Natural killer cell (primary cell): ENCODE measurements at places on chromosomes 4 and X. TPM values are rescaled to one million over a fixed set of nuclear protein-coding genes. Genes with fewer than 3 reads are reported as not detected.

DNA sequence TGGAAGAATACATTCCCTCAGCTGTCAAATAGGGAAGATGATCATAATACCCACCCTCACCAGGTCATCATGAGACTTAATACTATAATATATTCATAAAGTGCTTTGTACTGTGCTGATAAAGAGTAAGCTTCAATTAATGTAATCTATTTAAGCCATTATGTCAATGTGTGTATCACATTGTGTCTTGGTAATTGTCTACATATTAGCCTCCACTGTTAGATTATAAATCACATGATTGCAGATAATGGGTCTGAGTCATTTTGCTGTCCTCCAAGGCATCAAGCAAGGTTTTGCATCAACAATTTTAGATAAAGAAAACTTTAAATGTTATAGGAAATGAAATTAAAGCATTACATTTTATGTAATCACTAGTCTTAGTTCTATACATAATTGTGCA lies 45.2 kb upstream of the CEP135 start:
- H3K27me3 ChIP-seq: no peaks in the 10 kb centered on the region
- DNase-seq: no peak
- no peak overlapping the region for H3K27ac ChIP-seq
- H3K4me3 ChIP-seq: no peak overlapping the region
- no peaks in the 10 kb centered on the region for H3K4me1 ChIP-seq

DNA sequence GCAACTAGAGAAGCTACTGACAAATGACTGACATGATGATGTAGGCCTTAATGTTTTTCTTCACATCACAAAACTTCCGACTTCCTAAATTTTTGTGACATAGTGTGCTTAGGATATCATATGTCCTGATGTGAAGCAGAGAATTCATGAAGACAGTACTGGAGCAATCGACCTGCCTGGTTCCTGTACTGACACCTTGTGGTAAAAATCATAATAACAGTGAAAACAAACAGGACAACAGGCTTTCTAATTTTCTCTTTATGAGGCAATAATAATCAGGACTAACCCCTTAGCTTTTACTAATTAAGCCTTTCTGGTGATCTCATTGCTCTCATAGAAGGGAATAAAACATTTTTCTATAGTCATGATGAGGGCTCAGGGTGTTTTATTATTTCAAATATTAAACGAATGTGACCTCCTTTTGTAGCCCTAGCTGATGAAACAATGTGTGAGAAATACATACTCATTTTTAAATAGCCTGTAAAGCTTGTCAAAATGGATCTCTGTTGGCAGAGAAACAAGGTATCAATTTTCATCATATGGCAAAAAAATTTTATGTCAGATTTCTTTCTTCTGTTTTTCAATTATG lies 158.4 kb downstream of the TENT5D start:
- peak; percentile 17 for DNase-seq
- no peaks in the 10 kb centered on the region for H3K4me1 ChIP-seq
- no peaks in the 10 kb centered on the region for H3K36me3 ChIP-seq

- no peak overlapping the region for H3K4me3 ChIP-seq
- H3K27ac ChIP-seq: peak overlapping the region; percentile 13
- no peaks in the 10 kb centered on the region for H3K27me3 ChIP-seq
- H3K36me3 ChIP-seq: peaks cover 67% of the 10 kb centered on the region
Observed at GRCh38 chr4:13601048-13601447, 26.5 kb downstream of the BOD1L1 start.

- no peak overlapping the region for H3K4me3 ChIP-seq
- no peak overlapping the region for H3K27ac ChIP-seq
- no peaks in the 10 kb centered on the region for H3K27me3 ChIP-seq
- peaks cover 9% of the 10 kb centered on the region for H3K4me1 ChIP-seq
- no peak for DNase-seq
Observed at GRCh38 chr4:173365359-173365996, 5.3 kb upstream of the SAP30 start.

GRCh38 chrX:72029483-72030411 lies 102.0 kb downstream of the RTL5 start:
- no peak overlapping the region for H3K4me3 ChIP-seq
- no peaks in the 10 kb centered on the region for H3K36me3 ChIP-seq
- DNase-seq: no peak
- H3K4me1 ChIP-seq: peaks cover 12% of the 10 kb centered on the region
- no peak overlapping the region for H3K27ac ChIP-seq

DNA sequence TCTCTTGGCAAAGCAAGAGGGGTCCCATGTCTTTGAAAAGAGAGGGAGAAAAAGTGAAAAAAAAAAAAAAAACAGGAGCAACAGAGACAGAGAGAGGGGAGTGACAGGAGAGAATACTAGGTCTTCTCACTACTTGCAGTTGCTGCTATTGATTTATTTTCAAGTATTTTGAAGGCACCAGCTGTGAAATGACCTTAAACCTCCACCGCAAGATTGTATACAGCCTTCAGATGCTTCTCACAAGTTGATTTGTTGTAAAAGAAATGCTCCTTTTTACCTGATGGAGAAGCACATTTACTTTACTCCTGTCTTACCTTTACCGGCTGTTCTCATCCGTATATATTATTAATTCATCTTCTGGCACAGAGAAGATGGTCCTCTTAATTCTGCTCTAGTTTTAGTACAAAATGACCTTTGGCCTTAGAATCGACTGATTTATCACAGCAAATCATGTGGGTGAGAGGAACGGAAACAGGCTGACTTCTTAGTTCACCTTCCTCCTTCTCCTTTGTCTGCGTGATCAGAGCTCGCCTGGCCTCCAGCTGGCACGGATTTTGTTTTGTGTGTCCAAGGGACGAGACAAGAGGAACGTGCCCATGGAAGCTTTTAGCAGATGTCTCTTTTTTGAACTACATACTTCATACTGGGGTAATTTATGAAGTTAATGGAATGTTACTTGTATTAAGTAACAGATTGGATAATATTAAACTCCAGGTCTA lies 82.4 kb upstream of the PACRGL start:
- H3K27ac ChIP-seq: no peak overlapping the region
- H3K4me1 ChIP-seq: no peaks in the 10 kb centered on the region
- no peak overlapping the region for H3K4me3 ChIP-seq
- no peaks in the 10 kb centered on the region for H3K27me3 ChIP-seq

Gene NAA11
- total RNA-seq: not detected

Gene EPGN
- total RNA-seq: not detected
